NCI-H187 (cell line): ENCODE measurements at places on chromosomes 7 and 10.

- DNase-seq = no peak
These were observed 135.6 kb downstream of the GPR85 start for GRCh38 chr7:112951070-112951469.

DNA sequence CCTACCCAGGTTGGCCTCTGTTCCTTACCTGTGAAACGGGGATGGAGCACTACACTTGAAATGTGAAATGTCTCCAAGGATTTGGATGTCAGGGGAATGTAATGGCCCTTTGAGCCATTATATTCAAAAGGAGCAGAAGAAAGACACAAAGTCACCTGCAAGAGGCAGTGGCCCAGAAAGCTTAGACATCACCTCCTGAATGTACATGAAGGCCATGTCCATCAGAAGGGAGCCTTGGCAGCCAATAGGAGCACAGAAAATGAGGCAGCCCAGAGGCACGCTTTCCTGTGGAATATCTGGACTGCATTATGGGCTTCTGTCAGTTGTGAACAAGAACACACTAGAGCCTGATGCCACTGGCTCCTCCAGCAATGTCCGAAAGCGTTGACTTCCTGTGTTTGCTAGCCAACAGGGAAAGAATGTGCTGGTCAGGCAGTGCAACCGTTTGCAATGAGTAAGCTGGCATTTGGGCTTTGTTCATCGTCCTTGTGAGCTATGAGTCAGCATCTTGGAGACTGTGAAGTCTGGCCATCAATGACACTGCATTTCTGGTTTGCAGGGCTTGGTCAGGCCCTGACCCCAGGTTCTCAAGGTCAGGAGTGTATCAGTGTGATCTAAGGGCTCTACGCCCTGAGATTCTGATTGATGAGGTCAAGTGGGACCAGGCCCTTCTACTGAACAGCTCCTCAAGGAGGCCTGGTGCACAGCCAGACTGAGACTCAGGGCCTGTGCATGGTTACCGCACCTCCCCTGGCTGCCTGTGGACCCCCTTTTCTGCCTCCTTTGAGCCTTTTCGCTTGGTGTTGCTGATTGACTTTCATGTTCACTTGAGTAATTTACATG lies 222.4 kb downstream of the RPS24 start:
- no peak for DNase-seq

- DNase-seq = no peak
These were observed 18.8 kb downstream of the CDC123 start for GRCh38 chr10:12214763-12215218.

DNA sequence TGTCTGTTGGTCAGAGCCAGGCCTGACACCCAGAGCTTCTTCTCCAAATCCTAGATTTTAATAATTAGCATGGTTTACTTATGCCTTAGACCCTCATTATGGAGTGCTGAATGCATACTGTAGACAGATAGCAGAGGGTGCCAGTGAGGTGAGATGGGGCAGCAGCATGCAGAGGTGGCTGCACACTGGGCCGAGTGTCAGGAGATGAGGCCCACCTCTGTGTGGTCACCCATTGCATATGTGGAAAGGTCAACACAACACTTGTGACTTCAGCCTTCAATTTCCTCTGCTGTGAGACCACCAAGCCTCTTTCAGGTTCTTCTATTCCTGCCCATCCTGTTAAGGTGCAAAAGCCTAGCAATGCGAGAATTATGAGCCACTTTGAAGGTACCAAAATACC lies 39.7 kb upstream of the NMT2 start:
- DNase-seq = no peak

- DNase-seq = no peak
These were observed 13.3 kb upstream of the FAM180A start for GRCh38 chr7:135761751-135762488.

DNA sequence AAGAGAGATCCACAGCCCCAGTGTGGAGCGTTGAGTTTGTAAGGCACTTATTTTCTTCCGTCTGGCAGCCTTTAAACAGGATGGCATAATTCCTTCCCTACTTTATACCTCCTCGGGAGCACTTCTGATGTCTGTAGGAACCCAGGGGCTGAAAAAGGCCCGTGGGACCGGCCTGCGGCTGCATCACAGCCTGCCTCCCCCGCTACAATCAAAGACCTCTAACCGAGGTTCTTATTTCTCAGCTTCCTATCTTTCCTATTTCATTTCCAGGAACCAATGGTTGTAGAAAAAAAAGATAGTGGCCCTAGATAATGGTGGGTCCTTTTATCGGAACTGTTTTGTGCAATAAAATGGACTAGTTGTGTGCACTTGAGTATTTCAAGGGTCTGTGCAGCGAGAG lies 4.1 kb upstream of the CTBP2 start:
- DNase-seq = no peak

GRCh38 chr10:103856797-103857170 lies 1.4 kb upstream of the SH3PXD2A start:
- no peak for DNase-seq

DNA sequence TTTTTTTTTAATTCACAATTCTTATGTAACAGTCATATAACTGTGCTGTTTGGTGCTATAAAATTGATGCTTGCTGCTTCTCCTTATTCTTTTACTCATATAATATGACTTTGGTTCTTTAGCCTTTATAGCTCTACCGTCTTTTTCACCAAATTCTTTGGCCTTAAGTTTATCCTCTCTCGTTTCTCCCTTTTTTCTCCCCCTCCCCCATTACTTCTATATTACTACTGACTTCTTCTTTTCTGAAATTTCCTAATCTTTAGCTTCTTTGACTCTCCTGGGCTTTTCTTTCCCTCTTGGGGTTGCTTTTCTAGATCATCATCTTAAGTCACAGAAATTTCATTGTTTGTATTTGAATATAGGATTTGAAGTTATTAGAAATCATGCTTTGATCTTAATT lies 3.8 kb downstream of the BCCIP start:
- DNase-seq = no peak

DNA sequence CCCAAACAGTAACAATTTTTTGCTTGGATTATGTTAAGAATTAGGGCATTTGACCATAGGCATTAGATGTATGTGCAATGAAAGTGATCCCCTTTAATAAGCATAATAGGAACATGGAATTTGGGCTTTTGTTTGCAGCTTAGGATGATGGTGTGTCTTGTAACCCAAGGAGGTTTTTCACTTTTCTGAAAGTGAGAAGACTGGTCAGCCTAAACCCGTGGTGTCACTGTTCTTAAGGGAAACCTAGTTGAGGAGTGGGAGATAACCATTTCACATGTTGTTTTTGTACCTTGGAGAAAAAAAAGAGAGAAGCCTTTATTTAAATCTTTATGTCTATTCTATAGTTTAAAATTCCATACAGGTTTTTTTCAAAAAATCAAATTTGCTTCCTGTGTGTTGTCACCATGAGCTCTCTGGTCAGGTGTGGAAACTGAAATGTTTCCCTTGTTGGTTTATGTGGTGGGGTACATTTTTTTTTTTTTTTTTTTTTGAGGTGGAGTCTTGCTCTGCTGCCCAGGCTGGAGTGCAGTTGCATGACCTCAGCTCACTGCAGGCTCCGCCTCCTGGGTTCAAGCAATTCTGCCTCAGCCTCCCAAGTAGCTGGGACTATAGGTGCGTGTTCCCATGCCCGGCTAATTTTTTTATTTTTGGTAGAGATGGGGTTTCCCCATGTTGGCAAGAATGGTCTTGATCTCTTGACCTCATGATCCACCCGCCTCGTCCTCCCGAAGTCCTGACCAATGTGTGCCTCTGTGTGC lies 7.7 kb downstream of the CCM2 start:
- DNase-seq = no peak

GRCh38 chr7:26553582-26553981 lies 261.9 kb downstream of the SNX10 start:
- no peak for DNase-seq

DNA sequence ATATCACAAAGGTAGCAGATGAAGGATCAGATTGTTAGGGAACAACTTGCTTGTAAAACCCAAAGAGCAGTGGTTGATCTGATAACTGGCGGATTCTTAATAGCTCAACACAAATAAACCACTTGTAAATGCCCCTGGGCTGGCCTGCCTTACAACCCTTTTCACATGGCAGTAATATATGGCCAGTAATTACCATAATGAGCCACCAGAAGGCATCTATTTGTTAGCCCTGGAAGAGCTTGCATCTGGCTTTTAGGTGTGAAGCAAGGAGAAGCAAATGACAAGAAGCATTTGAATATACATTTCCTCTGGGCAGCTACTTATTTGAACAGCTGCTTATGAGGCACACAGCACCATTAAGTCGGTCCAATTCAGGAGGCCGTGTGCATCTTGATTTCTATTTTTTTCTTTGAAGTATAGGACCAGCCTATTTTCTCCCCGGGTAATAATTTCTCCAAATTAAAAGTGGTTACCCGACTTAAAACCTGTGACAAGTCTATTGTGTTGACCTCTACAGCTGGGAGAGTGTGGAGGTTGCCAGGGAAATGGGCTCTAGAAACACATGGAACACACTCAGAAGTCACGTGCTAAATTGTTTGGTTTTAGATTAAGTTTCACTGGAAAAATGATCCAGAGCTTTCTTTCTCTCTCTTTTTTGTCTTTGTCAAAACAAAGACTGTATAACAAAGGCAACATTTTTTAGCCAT lies 113.4 kb downstream of the SEM1 start:
- peak; percentile 40 for DNase-seq

- no peak for DNase-seq
These were observed 131.8 kb upstream of the TRIM24 start for GRCh38 chr7:138328215-138328614.

DNA sequence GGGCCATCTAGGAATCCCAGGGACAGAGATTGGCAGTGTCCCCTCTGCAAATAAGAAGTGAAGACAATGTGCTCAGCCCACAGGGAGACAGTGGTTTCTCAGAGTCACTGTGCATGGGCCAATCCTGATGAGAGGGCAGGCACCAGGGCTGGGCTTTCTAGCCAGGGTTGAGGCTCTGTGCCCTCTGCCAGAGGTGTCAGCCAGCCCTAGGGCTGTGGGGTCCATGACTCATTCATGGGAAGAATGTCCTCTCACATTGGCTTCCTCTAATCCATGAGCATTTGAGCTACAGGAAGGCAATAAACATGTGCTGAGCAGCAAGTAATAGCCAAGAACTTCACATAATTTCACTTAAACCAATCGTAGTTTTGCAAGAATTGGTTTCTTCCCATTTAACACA lies 482.0 kb upstream of the MGMT start:
- DNase-seq = no peak

- no peak for DNase-seq
These were observed 35.4 kb upstream of the TAX1BP1 start for GRCh38 chr7:27704422-27705199.

- no peak for DNase-seq
These were observed 123.6 kb downstream of the CLEC2L start for GRCh38 chr7:139647085-139647484.

GRCh38 chr7:16350634-16351033 lies 70.7 kb downstream of the CRPPA start:
- no peak for DNase-seq

DNA sequence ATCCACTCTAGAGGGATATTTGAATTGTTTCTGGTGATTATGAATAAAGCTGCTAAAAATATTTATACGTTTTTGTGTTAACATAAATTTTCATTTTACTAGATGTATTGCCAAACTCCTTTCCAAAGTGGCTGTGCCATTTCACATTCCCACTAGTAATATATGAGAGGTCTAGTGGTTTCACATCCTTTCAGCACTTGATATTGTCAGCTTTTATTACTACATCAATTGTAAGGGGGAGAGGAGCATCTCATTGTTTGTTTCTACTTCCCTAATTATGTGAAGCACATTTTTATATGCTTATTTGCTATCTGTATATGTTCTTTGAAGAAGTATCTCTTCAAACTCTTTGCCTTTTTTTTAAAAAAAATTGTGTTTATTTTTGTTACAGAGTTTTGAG lies 184.5 kb downstream of the ADK start:
- no peak for DNase-seq

GRCh38 chr7:151429560-151430331 lies 10.2 kb downstream of the CRYGN start:
- peak; percentile 56 for DNase-seq

DNA sequence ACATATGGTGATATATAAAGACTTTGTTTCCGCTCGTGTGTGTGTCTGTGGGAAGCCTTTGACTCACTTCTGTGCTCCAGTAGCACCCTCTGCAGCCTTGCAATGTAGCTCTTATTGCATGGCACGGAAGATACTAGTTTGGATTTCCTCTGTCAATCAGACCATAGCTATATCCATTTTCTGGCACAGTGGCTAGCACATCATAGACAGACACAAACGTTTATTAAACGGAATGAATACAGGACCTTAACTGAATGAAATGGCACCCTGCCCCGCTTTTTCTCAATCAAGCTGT lies 124.0 kb upstream of the PTPN20 start:
- DNase-seq = no peak

DNA sequence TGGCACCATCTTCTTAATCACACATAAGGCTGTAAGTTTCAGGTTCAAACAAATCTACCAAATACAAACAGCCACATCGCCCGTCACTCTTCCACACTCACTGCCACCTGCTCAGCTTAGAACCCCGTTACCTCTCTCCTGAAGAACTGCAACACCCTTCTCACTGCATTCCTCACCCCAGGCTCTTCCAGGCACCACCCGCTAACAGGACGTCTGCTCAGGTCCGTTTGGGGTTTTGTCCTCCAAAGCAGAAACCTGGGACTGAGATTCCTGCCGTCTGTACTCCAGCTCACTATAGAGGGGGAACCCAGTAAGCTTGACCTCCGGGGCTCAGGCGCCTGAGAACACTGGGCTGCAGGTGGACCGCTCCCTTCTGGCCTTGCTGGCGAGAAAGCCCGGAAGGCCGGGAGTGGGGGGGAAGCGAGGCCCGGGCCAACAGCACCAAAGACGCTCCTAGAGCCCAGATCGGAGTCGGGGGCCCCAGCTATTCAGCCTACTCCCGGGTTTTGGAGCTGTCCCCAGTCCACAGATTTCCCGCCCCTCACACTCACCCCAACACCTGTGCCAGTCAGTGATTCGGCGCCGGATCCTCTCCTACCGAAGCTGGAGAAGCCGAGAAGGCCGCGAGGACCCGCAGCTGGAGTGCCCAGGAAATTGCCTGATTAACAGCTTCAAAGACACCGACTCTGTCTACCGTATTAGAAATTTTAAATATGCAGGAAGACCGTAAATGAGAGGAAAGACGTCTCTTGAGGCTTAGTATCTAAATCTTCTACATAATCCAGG lies at the start of gene AP3M1:
AP3M1 (minus strand) TSS at position 625 of the 786 bp plus-strand sequence. CDS start 12,449 bp downstream, outside the sequence.
- DNase-seq = peak; percentile 76

- no peak for DNase-seq
These were observed 7.1 kb upstream of the ZNF117 start for GRCh38 chr7:64997927-64998391.

- no peak for DNase-seq
These were observed 104.0 kb downstream of the JAZF1 start for GRCh38 chr7:28076423-28077200.

DNA sequence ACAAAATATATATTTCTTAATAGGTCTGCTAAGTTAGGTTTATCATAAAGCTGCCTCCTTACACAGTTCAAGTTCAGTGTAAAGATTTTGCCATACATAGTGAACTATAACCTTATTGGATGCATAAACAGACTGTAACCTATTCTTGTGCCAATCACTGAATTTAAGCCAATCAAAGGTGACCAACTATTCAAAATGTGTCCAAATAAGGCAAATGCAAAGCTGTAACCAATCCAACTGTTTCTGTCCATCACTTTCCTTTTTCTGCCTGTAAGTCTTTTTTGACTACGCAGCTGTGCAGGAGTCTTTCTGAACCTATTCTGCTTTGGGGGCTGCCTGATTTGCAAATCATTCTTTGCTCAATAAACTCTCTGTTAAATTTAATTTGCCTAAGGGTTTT lies 11.6 kb upstream of the DNMBP start:
- peak; percentile 39 for DNase-seq

GRCh38 chr7:67407392-67408071 lies 410.9 kb downstream of the TYW1 start:
- DNase-seq = no peak
